ENCODE measurements at places on chromosomes 3 and 15.

DNA sequence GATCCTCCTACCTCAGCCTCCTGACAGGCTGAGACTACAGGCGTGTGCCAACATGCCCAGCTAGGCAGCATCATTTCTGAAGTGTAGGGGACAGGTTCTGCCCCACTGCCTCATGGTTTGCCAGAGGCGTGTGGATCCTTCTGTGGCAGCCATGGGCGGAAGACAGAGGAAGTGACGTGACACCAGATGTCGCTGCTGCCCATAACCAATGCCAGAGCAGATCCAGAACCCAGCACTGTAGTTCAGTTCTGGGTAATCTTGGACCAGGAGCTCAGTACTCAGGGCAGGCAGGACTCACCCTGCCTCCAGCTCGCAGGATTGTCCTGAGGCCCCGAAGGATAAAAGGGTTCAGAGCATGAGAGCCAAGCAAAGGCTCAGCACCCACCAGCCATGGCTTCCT, 8.2 kb downstream of the RBPMS2 start:
- DNase-seq: no peak
- H3K27me3 ChIP-seq: no peaks in the 10 kb centered on the region
- no peaks in the 10 kb centered on the region for H3K36me3 ChIP-seq
- no peak overlapping the region for H3K27ac ChIP-seq

GRCh38 chr15:89174476-89174875, 46.9 kb downstream of the RLBP1 start:
- no peak overlapping the region for H3K4me3 ChIP-seq
- no peaks in the 10 kb centered on the region for H3K27me3 ChIP-seq
- no peaks in the 10 kb centered on the region for H3K4me1 ChIP-seq
- H3K27ac ChIP-seq: no peak overlapping the region
- H3K36me3 ChIP-seq: peaks cover 53% of the 10 kb centered on the region

GRCh38 chr15:74958908-74959585, 2.5 kb upstream of the RPP25 start:
- no peaks in the 10 kb centered on the region for H3K27me3 ChIP-seq
- no peak overlapping the region for H3K4me3 ChIP-seq
- peaks cover 20% of the 10 kb centered on the region for H3K4me1 ChIP-seq
- H3K27ac ChIP-seq: no peak overlapping the region

GRCh38 chr3:149273096-149273751, 51.6 kb upstream of the CP start:
- no peak overlapping the region for H3K27ac ChIP-seq
- no peaks in the 10 kb centered on the region for H3K27me3 ChIP-seq
- peaks cover 15% of the 10 kb centered on the region for H3K4me1 ChIP-seq
- no peak for DNase-seq
- H3K4me3 ChIP-seq: no peak overlapping the region

GRCh38 chr3:111998636-111999483, at the start of gene TAGLN3:
TSS of gene TAGLN3 (plus strand) at chr3:111998922. CDS start at chr3:111999423, 501 bp downstream.
- DNase-seq: no peak
- no peaks in the 10 kb centered on the region for H3K36me3 ChIP-seq
- H3K4me1 ChIP-seq: peaks cover 19% of the 10 kb centered on the region
- H3K4me3 ChIP-seq: peak within 1 kb of the TSS; percentile 20
- H3K27ac ChIP-seq: no peak within 1 kb of the TSS
- no peaks in the 10 kb centered on the region for H3K27me3 ChIP-seq

- no peaks in the 10 kb centered on the region for H3K27me3 ChIP-seq
- H3K36me3 ChIP-seq: no peaks in the 10 kb centered on the region
- DNase-seq: no peak
Measured at GRCh38 chr3:42655980-42656679, 2.6 kb downstream of the ZBTB47 start.

GRCh38 chr3:190585805-190586630, 72.1 kb downstream of the IL1RAP start:
- H3K36me3 ChIP-seq: no peaks in the 10 kb centered on the region
- peak overlapping the region; percentile 97 for H3K27ac ChIP-seq
- H3K4me3 ChIP-seq: no peak overlapping the region
- peaks cover 25% of the 10 kb centered on the region for H3K4me1 ChIP-seq
- H3K27me3 ChIP-seq: no peaks in the 10 kb centered on the region

DNA sequence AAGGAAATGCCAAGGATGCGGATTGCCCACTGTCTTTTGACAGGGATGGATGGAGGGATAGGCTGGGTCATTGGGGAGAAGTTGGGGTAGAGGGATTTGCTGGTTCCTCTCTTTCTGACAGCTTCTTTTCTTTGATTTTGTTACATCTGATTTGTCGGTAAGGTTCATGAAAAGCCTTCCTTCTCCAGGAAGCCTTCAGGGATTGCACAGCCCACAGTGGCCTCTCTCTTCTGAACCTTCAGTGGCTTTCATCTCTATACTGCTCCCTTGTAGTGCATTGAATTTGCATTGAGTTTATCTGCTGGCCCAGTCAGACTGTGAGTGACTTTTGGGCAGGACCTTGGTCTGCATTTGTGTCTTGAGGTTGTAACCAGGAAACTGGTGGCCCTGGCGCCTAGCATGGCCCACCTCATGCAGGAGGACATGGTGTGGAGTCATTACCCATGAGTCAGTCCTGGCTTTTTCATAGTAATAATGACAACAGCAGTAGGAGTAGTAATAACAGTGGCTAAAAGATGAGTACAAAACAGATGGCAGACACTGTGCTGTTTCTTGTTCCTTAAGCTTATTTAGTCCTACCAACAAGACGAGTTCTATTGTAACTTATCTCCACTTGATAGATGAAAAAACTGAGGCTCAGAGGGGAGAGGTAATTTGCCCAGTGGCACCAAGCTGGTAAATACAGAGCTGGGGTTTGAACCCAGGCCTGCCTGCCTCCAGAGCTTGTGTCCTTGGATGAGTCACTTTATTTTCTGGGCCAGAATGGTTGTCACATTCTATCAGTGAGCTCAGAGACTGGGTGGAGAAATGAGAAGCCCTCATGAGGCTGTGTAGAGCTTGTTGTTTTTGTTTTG, 28.4 kb downstream of the SMAD6 start:
- H3K4me1 ChIP-seq: peaks cover 2% of the 10 kb centered on the region
- H3K27ac ChIP-seq: no peak overlapping the region
- no peaks in the 10 kb centered on the region for H3K36me3 ChIP-seq
- no peak for DNase-seq
- no peak overlapping the region for H3K4me3 ChIP-seq
- no peaks in the 10 kb centered on the region for H3K27me3 ChIP-seq

Data from RWPE2 (cell line).